ENCODE measurements at places on chromosomes 6 and 20. TPM values are rescaled to one million over a fixed set of nuclear protein-coding genes. Genes with fewer than 3 reads are reported as not detected.

CPNE5 gene
- 0.15 TPM for total RNA-seq

LAMA2 gene
- 0.30 TPM for total RNA-seq

ZBTB12 gene
- 4.8 TPM for total RNA-seq

SMPDL3A gene
- 3.4 TPM for total RNA-seq

NHLRC1 gene
- total RNA-seq, result 1.9 TPM

COX4I2 gene
- total RNA-seq, result not detected

CRISP2 gene
- total RNA-seq, result not detected

COL19A1 gene
- total RNA-seq, result not detected

SHLD1 gene
- 6.7 TPM for total RNA-seq

TTK gene
- 22.8 TPM for total RNA-seq

SOX18 gene
- 1.1 TPM for total RNA-seq

SNX21 gene
- 11.6 TPM for total RNA-seq

TMEM244 gene
- total RNA-seq, result not detected

LCA5 gene
- total RNA-seq, result 1.0 TPM

CDH4 gene
- 6.7 TPM for total RNA-seq

FAM83C gene
- total RNA-seq, result not detected

IL20RA gene
- total RNA-seq, result 0.02 TPM

PHACTR3 gene
- not detected for total RNA-seq

Data from A549 treated with DMSO at 1 μM for 4 hours (cell line).